ENCODE measurements at places on chromosomes 11 and 22. TPM values are rescaled to one million over a fixed set of nuclear protein-coding genes. Genes with fewer than 3 reads are reported as not detected.

DNA sequence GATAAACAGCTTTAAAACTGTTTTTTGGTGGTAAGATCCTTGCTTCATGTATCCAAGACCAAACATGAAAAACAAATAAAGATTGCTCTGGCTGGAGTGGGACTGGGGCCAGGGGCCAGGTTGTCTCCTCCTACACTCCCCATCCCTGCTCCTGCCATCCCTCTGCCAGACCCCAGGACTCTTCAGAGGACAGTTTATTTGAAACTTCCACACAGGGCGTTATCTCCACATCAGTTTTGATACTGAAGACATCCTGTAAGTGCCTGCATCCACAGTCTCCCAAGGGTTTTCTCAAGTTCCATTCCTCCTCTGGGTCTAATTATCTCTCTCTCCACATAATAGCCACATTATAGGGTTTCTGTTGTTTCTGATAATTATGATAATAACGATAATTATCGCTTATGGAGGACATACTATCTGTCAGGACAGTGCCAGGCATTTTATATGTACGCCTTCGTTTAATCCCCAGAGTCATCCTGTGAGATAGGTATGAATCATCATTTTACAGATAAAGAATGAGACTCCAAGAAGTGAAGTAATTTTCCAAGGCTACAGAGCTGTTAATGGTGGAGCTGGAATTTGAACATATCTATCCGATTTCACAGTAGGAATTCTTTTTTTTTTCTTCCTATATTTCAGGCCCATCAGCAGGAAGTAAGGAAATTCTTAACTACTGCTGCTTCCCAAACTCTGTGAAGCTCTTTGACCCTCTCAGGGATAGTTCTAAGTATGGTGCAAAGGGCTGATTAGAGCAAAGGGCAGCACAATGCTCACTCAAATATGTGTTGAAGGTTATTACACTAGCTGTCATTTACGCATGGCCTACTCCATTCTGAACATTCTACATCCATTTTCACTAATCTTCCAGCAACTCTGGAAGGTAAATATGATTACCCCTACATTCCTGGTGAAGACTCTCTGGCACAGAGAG is 488.0 kb upstream of the CCDC90B start:
- DNase-seq: no peak
- no peaks in the 10 kb centered on the region for H3K4me1 ChIP-seq
- H3K4me3 ChIP-seq: no peak overlapping the region
- H3K27me3 ChIP-seq: no peaks in the 10 kb centered on the region
- H3K27ac ChIP-seq: no peak overlapping the region

DNA sequence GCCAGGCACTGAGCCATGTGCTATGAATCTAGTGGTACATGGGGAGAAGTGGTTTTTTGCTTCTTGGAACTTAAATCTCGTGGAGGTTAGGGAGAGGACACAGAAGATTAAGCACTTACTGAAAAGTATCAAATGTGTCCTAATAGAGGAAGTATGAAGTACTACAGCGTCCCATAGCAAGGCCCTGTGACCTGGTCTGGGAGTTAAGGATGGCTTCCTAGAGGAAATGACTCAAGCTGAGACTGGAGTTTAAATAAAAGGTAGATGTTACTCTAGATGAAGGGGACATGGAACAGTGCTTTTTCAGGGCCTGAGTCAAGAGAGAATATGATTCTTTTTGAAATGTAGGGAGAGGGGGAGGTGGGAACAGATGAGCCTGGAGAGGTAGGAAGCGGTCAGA is 202.9 kb downstream of the GRIK4 start:
- peaks cover 7% of the 10 kb centered on the region for H3K27me3 ChIP-seq
- DNase-seq: no peak
- H3K27ac ChIP-seq: no peak overlapping the region
- no peaks in the 10 kb centered on the region for H3K36me3 ChIP-seq
- H3K4me3 ChIP-seq: no peak overlapping the region

- H3K4me1 ChIP-seq: no peaks in the 10 kb centered on the region
- H3K27ac ChIP-seq: no peak overlapping the region
- H3K36me3 ChIP-seq: no peaks in the 10 kb centered on the region
Observed at GRCh38 chr11:2222451-2222850, 47.9 kb downstream of the ASCL2 start.

DNA sequence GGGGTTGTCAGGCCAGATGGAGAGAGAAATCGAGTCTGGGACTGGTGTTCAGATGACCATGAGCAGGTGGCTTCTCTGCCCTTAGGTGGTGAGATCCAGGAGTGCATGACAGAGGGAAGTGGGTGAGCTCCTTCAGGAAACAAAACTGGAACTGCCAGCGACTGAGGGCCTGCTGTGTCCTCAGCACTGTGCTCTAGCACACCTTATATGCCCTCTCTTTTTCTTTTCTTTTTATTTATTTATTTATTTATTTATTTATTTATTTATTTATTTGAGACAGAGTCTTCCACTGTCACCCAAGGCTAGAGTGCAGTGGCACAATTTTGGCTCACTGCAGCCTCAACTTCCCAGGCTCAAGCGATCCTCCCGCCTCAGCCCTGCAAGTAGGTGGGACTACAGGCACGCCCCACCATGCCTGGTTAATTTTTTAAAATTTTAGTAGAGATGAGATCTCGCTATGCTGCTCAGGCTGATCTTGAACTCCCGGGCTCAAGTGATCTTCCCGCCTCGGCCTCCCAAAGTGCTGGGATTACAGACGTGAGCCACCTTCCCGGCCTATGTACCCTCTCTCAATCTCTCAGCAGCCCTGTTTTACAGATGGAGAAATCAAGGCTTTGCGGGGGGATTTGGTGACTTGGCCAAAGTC is 14.8 kb upstream of the RASD2 start:
- H3K27ac ChIP-seq: no peak overlapping the region
- H3K36me3 ChIP-seq: no peaks in the 10 kb centered on the region
- no peak for DNase-seq
- no peaks in the 10 kb centered on the region for H3K4me1 ChIP-seq

- no peak for DNase-seq
- H3K4me3 ChIP-seq: no peak overlapping the region
- H3K27ac ChIP-seq: no peak overlapping the region
- H3K27me3 ChIP-seq: no peaks in the 10 kb centered on the region
- H3K36me3 ChIP-seq: no peaks in the 10 kb centered on the region
Observed at GRCh38 chr11:122423886-122424285, 231.6 kb upstream of the UBASH3B start.

GRCh38 chr11:90113541-90113940 is 20.9 kb upstream of the NAALAD2 start:
- DNase-seq: no peak
- H3K4me3 ChIP-seq: no peak overlapping the region
- no peaks in the 10 kb centered on the region for H3K27me3 ChIP-seq

- H3K27me3 ChIP-seq: no peaks in the 10 kb centered on the region
- no peaks in the 10 kb centered on the region for H3K36me3 ChIP-seq
- no peak overlapping the region for H3K27ac ChIP-seq
- H3K4me3 ChIP-seq: no peak overlapping the region
- no peaks in the 10 kb centered on the region for H3K4me1 ChIP-seq
Observed at GRCh38 chr22:45212992-45213751, 27.5 kb downstream of the KIAA0930 start.

GRCh38 chr11:90321018-90321417 is 98.2 kb upstream of the CHORDC1 start:
- no peaks in the 10 kb centered on the region for H3K4me1 ChIP-seq
- H3K27me3 ChIP-seq: no peaks in the 10 kb centered on the region
- H3K27ac ChIP-seq: no peak overlapping the region
- no peak overlapping the region for H3K4me3 ChIP-seq
- no peaks in the 10 kb centered on the region for H3K36me3 ChIP-seq

DNA sequence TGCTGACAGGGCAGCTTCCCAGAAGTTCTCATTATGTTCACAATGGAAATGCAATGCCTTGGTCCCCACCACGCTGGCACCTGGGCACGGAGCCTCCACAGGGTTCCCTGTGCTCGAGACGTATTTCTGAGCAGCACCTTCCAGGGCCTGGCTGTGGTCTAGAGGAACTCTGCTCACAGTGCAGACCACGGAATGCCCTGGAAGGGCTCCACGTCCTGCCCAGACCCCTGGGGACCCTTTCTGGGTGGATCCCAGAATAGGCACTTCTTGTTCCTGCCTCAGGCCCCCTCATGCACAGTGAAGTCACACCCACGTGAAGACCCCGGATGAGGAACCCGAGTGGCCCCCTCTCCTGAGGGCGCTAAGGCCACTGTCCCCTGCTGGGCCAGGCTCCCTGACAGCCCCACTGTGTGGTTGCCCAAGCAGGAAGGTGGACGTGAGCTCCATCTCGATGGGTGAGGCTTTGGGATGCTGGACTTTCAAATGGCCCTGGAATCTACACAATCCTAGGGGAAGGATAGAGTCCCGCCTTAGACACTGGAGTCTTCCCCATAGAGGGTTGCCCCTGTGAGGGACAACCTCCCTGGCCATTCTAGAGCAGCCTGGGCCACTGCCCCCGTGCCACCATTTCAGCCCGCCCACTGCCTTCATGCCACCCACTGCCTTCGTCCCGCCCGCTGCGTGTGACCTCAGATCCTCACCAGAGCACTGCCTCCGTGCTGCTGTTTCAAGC is 1106.8 kb downstream of the BRD1 start:
- no peak overlapping the region for H3K27ac ChIP-seq
- H3K27me3 ChIP-seq: no peaks in the 10 kb centered on the region
- no peak overlapping the region for H3K4me3 ChIP-seq
- no peaks in the 10 kb centered on the region for H3K4me1 ChIP-seq
- no peak for DNase-seq

DNA sequence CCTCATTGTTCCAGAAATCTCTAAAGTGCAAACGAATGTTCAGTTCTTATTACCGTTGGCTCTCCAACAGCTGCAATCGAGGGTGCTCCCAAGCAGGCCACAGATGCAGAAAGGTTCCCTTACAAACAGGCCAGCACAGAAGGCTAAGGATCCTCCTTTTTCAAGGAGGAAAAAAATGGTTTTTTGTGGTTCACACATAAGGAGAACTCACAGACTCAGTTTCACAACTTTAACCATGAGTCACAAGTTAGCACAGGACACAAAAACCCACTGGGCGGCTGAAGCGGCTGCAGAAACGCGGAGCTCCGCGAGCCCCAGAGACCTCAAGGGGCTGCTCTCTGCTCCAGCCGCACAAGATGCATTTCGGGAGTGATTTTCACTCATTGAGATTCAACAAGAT is 98.2 kb upstream of the PRR5 start:
- DNase-seq: no peak
- no peak overlapping the region for H3K4me3 ChIP-seq
- no peak overlapping the region for H3K27ac ChIP-seq
- no peaks in the 10 kb centered on the region for H3K36me3 ChIP-seq

DNA sequence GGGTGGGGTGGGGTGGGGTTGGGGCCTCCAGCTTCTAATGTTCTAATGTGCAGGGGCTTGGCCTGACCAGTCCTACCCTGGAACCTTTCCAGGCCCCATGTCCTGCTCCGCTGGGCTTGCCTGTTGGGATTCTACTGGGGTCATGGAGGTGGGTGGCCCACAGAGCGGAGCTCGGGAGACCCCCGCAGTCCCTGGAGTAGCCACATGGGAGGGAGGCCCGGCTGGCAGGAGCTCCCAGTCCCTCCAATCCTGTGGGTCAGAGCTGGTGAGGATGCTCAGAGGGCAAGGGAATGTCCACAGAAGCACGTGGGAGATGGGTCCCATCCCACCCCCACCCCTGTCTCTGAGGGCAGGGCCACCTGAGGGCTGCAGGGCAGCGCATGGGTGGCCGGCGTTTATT is 2.9 kb downstream of the SEPTIN5 start:
- H3K27me3 ChIP-seq: peaks cover 47% of the 10 kb centered on the region
- no peaks in the 10 kb centered on the region for H3K36me3 ChIP-seq
- no peak for DNase-seq
- no peak overlapping the region for H3K4me3 ChIP-seq
- H3K27ac ChIP-seq: no peak overlapping the region

- H3K36me3 ChIP-seq: no peaks in the 10 kb centered on the region
- H3K27ac ChIP-seq: no peak overlapping the region
- no peak overlapping the region for H3K4me3 ChIP-seq
- H3K4me1 ChIP-seq: no peaks in the 10 kb centered on the region
- no peak for DNase-seq
- H3K27me3 ChIP-seq: no peaks in the 10 kb centered on the region
Observed at GRCh38 chr11:101046947-101047346, 82.7 kb downstream of the PGR start.

DNA sequence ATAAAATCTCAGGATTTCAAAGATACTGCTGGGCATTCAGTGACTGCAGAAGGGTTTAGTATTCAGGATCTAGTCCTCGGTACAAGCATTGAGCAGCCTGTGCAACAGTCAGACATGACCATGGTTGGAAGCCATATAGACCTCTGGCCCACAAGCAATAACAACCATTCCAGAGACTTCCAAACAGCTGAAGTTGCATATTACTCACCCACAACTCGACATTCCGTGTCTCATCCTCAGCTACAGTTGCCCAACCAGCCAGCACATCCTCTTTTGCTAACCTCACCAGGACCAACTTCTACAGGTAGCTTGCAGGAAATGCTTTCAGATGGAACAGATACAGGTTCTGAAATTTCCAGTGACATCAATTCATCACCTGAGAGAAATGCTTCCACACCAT is 156.8 kb downstream of the C11orf91 start:
- DNase-seq: no peak
- no peak overlapping the region for H3K4me3 ChIP-seq
- no peaks in the 10 kb centered on the region for H3K36me3 ChIP-seq
- no peaks in the 10 kb centered on the region for H3K4me1 ChIP-seq
- H3K27me3 ChIP-seq: peaks cover 9% of the 10 kb centered on the region
- H3K27ac ChIP-seq: no peak overlapping the region

DNA sequence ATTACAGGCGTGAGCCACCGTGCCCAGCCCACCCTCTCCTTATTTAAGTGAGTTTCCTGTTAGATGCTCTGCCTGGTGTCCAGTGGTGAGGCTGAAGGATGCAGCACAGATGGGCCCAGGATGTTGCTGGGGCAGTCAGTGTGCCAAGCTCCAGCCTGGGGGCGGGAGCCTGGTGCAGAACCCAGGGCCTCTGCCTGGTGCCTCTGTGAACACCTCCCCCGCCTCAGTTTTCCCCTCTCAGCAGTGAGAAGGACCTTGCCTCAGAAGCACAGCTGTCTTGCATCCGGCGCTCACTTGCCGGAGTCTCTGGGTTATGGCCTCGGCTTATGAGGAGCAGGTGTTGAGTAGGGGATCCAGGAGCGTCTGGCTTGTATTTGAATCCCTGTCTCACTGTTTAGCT is 116.2 kb downstream of the KIAA1671 start:
- H3K27me3 ChIP-seq: no peaks in the 10 kb centered on the region
- peak overlapping the region; percentile 95 for H3K27ac ChIP-seq
- peak; percentile 37 for DNase-seq
- no peaks in the 10 kb centered on the region for H3K36me3 ChIP-seq
- peaks cover 59% of the 10 kb centered on the region for H3K4me1 ChIP-seq

The DCDC1 gene
- not detected for total RNA-seq

The SHISAL1 gene
- not detected for total RNA-seq

The APOA4 gene
- total RNA-seq: not detected

The C11orf52 gene
- total RNA-seq: not detected

The CRELD2 gene
- 52.9 TPM for total RNA-seq

The KIAA0930 gene
- total RNA-seq: 39.5 TPM

The APOBEC3H gene
- 7.3 TPM for total RNA-seq
